ENCODE measurements at places on chromosomes 13 and 19.

DNA sequence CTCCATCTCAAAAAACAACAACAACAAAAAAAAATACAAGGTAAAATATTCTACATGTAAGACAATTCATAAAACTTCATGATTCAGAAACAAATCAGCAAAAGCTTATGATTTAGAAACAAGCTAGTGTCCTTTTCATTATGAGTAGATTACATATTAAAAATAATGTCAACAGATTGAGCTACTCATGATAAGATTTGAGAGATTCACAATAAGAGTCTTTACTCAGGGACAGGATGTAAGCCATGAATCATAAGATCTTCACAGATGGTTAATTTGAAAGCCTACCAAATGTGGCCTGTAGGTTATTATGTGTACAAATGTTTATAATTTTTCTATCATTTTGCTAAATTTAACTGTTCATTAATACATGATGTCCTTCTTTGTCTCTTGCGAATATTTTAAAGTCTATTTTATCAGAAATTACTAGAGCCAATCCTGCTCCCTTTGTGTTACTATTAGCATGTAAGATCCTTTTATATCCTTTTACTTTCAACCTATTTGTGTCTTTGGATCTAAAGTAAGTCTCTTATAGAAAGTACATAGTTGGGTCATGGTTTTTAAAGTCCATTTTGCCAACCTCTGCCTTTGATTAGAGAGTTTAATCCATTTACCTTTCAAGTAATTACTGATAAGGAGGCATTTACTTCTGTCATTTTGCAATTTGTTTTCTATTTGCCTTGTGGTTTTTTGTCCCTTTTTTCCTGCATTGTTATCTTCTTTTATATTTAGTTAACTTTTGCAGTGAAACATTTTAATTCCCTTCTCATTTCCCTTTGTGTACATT is 68.3 kb upstream of the RXFP2 start:
- no peak for DNase-seq

GRCh38 chr19:3981736-3982681 is 3.3 kb downstream of the EEF2 start:
- DNase-seq, result no peak

- no peak for DNase-seq
Observed at GRCh38 chr13:99251921-99252320, 6.3 kb downstream of the GPR18 start.

- no peak for DNase-seq
Observed at GRCh38 chr19:4977299-4978174, 8.6 kb downstream of the KDM4B start.

DNA sequence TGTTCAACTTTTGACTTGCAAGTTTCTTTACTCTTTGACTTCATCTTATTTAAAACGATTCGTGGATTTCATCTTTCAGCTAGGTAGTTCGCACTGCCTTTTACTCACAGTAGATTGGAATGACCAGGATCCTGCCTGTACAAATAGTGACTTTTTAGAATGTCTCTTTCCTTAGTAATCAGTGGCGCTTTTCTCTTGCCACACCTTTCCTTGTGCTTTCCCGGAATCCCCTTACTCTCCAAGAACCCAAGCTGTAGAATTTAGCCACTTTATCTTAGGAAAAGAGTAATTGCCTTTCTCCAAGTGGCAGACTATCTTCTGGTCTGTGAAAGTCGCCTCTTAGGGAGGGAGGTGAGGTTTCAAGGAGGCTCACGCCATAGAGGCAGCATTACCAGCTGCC is 123.4 kb downstream of the LMO7 start:
- no peak for DNase-seq

GRCh38 chr13:67226696-67227095 is 3.4 kb downstream of the PCDH9 start:
- no peak for DNase-seq

- DNase-seq, result no peak
Observed at GRCh38 chr19:36837176-36837905, 846 bp downstream of the ZNF790 start.

DNA sequence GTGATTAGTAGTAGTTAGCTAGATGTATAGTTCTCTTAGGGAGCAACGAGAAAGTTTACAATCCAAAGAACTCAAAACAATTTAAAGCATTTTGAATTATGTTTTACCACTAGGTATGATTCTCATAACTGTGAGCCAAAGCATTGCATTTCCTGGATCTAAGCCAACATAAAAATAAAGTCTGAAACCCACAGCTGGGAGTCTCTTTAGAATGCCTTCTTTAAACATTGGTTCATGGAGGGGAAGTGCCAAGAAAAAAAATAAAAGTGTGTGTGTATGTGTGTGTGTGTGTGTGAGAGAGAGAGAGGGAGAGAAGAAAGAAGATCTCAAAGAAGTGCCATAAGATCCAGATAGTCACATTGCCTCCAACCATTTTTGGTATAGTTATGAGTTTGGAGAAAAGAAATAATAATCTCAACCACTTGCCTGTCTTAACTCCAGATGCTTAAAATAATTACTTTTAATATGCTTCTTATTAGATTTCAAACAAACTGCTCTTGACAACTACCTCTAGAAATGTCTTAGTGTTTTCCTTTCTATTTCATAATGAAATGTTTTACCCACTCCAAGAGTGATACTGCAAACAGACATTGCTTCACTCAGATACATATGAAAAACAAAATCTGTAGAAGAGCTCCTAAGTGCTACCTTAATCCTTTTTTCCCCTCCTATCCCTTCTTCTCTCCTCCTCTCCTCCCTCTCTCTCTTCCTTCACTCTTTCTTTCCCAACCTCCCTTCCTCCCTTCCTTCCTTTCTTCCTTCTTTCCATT is 554.1 kb downstream of the KCTD12 start:
- DNase-seq, result no peak

- no peak for DNase-seq
Observed at GRCh38 chr19:49874503-49875157, 2.5 kb downstream of the AKT1S1 start.

All from putamen (tissue), 1 donor.